Fibroblast of skin of scalp (primary cell): ENCODE measurements at places on chromosomes 2 and 18.

DNA sequence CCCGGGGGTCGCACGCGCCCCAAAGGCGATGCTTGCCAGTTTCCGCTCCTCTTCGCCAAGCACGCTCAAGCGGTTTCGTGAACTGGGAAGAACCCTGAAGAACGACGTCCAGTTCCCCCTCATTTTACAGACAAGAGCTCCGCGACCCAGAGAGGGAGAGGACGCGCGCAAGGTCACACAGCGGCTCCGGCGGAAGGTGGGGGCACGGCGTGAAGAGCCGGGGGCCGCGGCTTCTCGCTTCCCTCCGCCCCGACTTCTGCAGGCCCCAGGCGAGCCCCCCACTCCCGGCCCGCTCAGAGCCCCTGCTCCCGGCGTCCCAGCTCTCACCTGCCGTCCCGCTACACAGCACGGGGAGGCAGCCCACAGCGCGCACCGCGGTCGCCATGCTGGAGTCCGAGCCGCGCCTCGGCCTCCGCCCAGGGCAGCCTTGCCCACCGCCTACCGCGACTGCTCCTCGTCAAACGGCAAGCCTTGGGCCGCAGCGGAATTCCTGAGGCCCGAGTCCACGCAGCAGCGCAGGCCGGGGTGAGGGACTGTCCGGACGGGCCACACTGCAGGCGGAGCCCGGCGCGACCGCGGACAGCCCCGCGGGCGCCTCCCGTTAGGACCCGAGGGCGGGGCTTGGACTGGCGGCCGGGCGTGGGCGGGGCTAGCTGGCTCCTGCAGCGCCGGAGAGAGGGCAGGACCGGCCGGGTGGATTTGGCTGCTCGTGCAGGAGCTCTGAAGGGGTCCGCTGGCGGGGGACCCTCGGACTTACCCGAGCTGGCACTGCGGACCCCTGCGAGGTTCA is at the start of gene MRPS5:
Gene MRPS5, minus strand, starts transcription at position 402 of the 790 bp plus-strand sequence. Its CDS starts 17 bp downstream, at position 385.
- peak; percentile 74 for DNase-seq

- peak; percentile 42 for DNase-seq
These were observed 33.6 kb upstream of the AP1S3 start for GRCh38 chr2:223870840-223871611.

DNA sequence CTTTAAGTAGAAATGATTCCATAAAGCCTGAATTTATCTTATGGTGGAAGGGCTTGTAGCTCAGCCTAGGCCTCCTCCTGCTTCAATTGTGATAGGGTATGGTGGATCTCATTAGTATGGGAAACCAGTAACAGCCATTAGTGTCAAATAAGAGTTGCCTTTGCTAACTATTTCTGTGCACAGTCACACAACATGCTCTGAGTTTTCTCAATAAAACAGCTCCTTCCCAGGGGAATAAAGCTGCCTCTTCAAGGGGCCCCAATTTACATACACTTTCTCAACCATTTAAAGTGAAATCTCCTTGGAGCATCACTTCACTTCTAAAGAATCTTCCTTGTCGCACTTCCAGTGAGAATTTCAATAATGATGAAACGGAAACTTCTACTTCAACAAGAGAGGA is 53.4 kb downstream of the KLF7 start:
- no peak for DNase-seq

GRCh38 chr2:11950896-11951295 is 204.5 kb downstream of the LPIN1 start:
- DNase-seq = no peak

DNA sequence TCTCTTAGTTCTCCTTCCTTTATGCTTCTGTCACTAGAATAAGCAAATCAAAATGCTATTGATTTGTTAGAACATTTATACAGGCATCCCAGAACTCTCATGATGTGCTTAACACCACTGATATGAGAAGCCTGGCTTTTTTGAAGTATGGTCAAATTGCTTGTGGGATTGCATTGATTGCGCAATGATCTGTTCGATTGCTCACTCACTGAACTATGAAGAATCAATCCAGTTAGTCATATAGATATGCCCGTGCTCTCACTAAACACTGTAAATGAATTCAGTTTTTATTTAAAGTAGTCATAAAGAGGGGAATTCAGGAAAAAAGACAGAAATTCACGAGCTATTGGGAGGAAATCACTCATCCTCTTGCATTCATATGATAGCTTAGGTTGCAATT is 1237.8 kb downstream of the SUCLG1 start:
- DNase-seq = peak; percentile 71

DNA sequence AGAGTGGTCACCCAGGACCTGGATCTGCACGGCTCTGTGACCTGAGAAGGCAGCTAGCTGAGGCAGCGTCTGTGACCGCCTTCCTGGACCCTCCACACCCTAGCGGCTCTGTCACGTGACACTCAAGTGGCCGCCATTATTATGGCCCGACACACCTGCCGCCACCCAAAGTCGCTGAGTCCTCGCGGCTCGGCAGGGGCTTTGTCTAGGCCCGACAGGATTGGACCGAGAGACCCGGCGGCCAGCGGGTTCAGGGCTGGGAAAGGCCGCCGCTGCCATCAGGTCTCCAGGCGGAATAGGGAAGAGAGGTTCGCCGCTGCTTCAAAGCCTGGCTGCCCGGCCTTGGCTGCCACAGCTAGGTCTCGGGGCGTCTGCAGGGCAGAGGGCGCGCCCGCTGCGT is 1162.5 kb upstream of the LRRTM1 start:
- no peak for DNase-seq

GRCh38 chr2:191656391-191656790 is 21.5 kb upstream of the NABP1 start:
- peak; percentile 29 for DNase-seq

DNA sequence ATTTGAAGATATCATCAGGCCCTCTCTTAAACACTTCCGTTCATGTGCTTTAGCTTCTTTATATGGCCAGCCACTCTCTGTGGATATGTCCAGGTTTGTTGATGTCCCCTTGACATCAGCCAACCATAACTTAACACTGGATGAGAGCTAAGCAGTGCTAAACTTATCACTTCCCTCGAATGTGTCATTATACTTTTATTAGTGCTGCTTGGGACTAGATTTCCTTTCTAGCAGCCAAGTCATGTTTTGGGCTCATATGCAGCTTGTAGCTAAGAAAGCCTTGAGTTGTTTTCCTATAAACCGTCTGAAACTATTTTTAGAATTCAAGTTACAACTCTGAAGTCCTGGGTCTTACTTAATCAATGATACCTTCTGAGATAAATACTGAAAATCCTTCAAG is 144.8 kb upstream of the TNP1 start:
- no peak for DNase-seq

DNA sequence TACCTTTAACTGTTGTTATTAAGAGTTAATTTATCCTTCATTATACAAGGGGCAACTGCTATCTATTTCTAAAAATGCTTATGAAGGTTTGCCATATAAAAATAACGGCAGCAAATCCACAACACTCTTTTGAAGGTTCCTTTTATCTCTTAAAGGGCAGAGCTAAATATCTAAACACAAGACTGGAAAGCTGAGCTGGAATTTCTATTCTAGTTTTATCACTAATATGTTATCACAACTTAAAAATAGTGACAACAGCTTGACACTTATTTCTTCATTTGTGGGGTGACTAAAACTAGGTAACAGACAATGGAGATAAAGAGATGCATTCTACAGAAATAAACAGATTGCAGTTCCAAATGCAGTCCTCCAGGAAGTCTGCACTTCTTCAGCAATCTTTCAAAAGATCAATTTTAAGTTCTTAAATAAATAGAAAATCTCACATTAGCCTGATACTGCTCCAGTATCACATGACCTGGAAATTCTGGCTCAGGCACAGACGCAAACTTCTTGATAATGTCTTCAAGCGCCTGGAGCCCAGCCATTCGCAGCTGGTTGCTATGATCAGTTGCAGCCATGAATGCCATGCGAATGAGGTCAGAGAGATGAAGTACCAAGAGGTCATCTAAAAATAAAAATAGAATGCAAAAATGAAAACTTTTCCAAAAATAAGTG is 54.0 kb upstream of the STRN start:
- peak; percentile 85 for DNase-seq

GRCh38 chr18:65487569-65487968 is 263.2 kb upstream of the CDH7 start:
- no peak for DNase-seq

DNA sequence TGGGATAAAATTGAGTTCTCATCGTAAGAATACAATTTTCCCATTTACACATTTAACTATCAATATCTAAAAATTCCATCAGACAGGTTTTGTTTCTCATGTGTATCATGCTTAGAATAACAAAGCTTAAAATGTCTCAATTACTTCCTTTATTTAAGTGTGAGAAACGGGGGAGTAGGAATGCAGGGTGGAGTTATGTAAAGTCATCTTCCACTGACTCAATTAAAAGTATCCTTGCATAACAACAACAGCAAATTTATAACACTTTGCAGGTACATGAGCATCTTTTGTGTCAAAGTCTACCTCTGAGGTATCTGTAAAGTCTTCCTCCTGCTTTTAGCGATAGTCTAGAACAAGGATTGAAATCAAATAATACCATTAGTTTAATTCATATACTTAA is 327.1 kb downstream of the EPHA4 start:
- DNase-seq = no peak

DNA sequence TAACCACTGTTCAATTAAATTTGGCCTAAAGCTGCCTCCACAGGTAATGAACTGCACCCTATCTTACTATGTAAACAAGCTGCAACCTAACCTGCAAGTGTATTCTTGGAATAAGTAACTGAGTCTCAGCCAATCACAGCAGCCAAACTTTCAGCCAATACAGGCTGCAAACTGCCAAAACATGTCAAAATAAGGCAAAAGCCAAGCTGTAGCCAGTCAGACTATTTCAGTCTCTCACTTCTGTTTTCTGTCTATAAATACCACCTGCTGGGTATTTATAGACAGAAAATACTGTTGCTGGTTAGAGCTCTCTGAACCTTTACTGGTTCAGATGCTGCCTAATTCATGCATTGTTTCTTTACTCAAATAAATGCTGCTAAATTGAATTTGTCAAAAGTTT is 14.3 kb downstream of the C2orf76 start:
- DNase-seq = no peak

GRCh38 chr18:63157293-63158011 is 162.1 kb downstream of the BCL2 start:
- no peak for DNase-seq

GRCh38 chr2:227506456-227506855 is 34.5 kb downstream of the AGFG1 start:
- DNase-seq = no peak

GRCh38 chr2:179376881-179377280 is 112.2 kb upstream of the SESTD1 start:
- peak; percentile 82 for DNase-seq

DNA sequence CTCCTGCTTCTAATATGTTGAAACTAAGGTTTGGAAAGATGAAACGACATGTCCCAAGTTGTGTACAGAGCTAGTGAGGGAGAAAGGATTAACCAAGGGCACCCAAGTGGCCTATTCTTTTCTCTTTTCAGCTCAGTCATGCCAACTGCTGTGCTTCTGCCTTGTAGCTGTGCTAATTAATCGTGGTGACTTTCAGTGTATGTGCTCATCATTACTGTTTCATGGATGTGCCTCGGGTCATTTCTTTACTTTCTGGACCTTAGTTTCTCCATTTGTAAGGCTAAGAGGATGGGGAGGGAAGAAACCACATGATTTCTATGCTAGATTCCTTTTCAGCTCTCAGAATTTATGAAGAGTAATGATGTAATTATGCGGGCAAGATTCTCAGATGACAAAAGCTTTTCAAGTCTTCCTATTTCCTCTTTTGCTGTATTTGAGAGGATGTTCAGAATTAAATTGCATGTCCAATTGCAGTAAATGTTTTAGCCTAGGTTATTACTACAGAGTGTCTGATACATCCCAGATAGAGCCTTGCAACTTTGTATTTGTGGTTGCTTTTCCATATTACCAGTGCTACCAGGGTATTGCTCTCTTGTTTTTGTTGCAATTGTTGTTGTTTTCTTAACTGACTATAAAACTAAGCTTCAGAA is 621.2 kb downstream of the CNTNAP5 start:
- DNase-seq = no peak

DNA sequence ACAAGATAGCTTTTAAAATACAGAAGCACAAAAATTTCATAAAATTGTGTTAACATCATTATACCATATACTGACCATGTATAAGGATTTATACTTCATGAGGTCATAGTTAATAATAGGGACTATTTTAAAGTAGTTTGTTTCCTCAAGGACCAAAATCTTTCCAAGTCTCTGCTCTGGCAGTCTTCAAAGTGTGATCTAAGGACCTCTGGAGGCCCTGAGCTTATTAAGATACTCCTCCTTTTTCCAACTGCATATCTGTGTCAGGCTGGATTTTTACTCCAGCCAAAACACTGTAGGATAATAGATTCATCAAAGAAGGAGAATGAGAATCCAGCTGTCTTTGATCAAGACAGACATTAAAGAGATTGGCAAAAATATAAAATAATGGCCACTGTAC is 1.7 kb upstream of the SCYGR2 start:
- DNase-seq = no peak

- no peak for DNase-seq
These were observed 8.6 kb downstream of the RBMS1 start for GRCh38 chr2:160484859-160485520.

GRCh38 chr2:180604077-180604476 is 376.3 kb upstream of the UBE2E3 start:
- DNase-seq = no peak

DNA sequence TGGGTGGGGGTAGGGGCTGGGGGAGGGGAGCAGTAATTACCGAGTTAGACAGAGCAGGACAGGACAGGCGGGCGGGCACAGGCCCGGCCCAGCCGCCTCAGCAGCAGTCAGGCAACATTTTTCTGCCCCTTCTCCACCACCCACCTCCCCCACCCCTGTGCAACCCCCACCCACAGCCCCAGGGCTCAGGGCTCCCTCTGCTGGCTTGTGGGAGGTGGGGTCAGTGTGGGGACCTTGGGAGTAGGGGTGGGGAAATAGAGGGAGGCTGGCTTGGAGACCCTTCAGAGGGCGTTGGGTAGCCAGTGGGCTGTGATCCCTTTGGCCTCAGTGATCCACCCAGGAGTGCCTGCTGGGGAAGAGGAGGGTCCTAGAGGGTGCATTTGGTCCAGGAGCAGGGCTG is 6.4 kb downstream of the WNT6 start:
- DNase-seq = no peak

GRCh38 chr18:56565046-56565445 is 73.3 kb downstream of the TXNL1 start:
- DNase-seq = no peak

DNA sequence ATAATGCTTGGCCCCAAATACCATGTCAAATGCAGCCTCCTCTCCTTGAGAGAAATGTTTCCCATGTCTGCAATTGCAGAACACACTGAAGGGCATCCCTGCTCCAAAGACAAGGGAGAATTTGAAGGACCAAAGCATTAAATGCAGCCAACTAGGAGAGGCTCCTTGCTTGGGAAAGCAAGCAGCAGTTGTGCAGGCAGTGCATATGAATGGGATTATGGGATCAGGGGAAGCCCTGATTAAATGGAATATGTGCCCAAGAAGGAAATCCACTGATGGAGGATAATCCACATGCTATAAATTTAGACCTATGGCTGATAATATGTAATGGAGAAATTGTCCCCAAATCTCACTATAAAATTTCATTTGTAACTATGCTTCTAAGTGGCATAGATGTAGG is 116.1 kb downstream of the NCKAP5 start:
- DNase-seq = no peak
